Pons (tissue), 1 donor: ENCODE measurements at places on chromosomes 7 and 10.

GRCh38 chr10:53898532-53898931, 902.5 kb downstream of the PCDH15 start:
- no peak for DNase-seq

GRCh38 chr7:132855901-132856300, 226.0 kb downstream of the CHCHD3 start:
- DNase-seq = no peak

- DNase-seq = no peak
Measured at GRCh38 chr7:106568680-106569499, 92.1 kb downstream of the CCDC71L start.

DNA sequence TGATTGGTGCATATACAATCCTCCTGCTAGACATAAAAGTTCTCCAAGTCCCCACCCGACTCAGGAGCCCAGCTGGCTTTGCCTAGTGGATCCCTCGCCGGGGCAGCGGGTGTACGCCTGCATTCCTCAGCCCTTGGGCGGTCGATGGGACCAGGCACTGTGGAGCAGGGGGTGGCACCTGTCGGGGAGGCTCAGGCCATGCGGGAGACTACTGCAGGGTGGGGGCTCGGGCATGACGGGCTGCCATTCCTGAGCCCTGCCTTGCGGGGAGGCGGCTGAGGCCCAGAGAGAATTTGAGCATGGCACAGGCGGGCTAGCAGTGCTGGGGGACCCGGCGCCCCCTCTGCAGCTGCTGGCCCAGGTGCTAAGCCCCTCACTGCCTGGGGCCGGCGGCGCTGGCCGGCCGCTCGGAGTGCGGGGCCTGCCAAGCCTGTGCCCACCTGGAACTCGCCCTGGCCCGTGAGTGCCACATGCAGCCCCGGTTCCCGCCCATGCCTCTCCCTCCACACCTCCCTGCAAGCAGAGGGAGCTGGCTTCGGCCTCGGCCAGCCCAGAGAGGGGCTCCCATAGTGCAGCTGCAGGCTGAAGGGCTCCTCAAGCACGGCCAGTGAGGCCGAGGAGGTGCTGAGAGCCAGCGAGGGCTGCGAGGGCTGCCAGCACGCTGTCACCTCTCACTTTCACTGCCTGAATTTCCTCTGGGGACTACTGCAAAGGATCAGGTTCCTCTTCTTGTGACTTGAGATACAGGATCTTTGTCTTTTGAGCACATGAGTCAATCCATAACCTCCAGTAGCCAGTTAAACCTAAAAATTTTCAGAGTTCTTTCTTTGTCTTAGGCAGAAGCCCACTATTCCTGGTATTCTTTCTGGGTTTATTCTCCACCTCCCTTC, 25.1 kb upstream of the ELOVL3 start:
- DNase-seq = no peak

GRCh38 chr10:122879339-122880273, at the start of gene FAM24B:
Gene FAM24B (minus strand): TSS chr10:122879581. CDS start chr10:122850515, 29,066 bp downstream.
- DNase-seq = peak; percentile 97

- DNase-seq = no peak
Measured at GRCh38 chr7:84058311-84059076, 136.1 kb downstream of the SEMA3A start.

GRCh38 chr10:85916286-85916685, 450.3 kb downstream of the GRID1 start:
- DNase-seq = no peak

DNA sequence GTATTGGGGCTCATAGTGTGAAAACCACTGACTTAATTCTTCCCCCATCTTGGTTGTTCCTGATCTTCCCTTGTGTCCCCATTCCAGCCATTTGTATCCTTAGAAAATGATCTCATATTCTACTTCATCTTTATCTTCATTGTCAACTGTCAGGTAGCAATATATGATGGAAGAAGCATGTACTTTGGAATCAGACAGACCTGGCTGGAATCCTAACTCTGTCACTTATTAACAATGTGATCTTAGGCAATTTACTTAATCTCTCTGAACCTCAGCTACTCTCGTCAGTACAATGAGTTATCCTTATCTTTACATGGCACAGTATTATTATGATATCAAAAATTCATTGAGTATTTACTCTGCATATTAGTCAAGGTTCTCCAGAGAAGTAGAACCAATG, 10.1 kb downstream of the CFTR start:
- DNase-seq = no peak

GRCh38 chr7:119545118-119545517, 727.9 kb upstream of the KCND2 start:
- DNase-seq = no peak

- no peak for DNase-seq
Measured at GRCh38 chr10:49628599-49628998, 14.8 kb downstream of the CHAT start.

DNA sequence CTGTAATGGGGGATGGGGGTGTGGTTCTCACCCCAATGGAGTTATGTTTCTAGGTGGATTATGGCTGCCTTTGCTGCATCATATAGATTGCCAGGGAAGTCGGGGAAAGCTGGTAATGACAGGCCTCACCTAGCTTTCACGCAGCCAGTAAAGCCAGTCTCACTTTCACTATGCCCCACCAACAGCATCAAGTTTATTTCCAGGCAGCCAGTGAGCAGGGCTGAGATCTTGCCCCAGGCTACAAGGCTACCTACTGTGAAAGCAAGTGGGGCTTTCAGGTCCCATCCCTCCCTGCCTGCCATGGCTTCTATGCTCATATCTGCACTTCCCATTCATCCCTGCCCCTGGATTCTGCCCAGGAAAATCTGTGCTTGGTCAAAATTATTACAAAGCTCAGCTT, 61.7 kb upstream of the NXPH1 start:
- DNase-seq = no peak

- DNase-seq = no peak
Measured at GRCh38 chr10:34249634-34250033, 565.5 kb downstream of the PARD3 start.

DNA sequence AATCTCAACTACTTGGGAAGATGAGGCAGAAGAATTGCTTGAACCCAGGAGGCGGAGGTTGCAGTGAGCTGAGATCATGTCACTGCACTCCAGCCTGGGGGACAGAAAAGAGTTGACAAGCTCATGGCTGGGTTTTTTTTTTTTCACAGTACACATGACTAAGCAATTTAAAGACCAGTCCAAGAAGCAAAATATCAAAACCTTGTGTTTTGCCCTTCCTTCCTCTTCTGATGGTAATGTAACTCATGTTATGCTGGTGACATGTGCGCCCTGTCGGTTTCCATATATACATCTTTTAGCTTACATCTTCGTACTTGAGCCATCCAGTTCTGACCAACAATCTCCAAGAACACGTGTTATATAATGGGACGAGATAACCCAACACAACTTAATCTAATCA, 237.7 kb upstream of the PLXDC2 start:
- DNase-seq = no peak

GRCh38 chr10:62924344-62924748, 108.2 kb upstream of the EGR2 start:
- DNase-seq = no peak

DNA sequence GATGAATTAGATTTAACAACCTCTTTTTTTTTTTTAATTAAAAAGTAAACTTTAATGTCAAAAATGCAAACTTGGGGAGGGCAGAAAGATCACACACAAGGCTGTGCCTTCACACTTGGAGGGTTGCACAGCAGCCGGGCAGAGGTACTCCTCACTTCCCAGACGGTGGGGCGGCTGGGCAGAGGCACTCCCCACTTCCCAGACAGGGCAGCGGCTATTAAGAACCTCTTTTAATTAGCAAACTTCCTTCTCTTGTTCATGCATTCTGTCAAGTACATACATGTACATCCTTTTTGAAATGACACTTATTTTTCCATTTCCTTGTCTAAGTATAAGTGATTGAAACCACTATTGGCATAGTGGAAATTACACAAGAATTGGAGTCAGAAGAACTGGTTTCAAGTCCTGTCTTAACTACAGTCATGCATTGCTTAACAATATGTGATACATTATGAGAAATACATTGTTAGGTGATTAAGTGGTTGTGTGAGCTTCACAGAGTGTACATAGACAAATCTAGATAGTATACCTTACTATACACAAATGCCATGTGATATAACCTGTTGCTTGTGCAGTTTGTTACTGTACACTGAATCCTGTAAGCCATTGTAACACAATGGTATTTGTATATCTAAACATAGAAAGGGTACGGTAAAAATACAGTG, 26.5 kb downstream of the BTRC start:
- no peak for DNase-seq

DNA sequence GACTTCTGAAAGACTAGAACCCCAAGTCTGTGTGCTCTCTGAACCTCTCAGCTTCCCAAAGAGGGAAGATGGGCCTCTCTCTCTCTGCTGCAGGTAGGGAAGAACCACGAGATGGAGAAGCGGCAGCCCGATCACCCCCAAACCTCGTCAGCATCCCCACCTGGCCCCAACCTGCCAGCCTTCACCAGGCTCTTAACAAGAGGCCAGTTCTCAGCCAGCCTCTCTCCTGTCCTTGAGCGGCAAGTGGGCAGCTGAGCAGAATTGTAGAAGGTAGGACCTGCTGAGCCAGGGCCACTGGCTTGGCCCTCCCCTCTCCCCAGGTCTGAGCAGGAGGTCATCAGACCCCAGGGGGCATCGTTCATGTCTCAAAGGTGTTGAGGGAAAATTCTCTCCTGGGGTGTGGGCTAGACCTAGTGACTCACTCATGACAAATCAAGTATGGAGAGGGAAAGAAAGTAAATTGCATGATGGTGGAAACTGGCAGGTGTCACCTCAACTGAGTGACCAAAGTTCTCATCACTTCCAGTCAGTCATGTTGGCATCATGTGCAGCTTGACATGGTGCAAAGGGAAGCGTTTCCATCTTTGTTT, 92.0 kb upstream of the GPR26 start:
- DNase-seq = no peak

DNA sequence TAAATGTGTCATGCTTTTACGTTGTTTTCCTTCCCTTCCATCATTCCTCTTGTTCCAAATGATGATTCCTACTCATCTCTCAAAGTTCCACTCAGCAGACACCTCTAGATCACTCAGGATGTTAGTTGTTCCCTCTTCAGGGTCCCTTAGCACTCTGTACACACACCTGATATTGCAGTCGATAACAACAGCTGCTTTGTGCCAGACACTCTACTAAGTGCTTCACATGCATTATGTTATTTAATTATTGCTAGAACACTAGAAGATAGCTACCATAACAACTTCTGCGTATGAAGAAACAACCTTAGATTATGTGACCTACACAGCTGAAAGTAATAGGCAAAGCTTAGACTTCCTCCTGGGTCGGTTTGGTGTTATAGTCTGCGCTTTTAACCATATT, 29.6 kb downstream of the PCBD1 start:
- DNase-seq = no peak

DNA sequence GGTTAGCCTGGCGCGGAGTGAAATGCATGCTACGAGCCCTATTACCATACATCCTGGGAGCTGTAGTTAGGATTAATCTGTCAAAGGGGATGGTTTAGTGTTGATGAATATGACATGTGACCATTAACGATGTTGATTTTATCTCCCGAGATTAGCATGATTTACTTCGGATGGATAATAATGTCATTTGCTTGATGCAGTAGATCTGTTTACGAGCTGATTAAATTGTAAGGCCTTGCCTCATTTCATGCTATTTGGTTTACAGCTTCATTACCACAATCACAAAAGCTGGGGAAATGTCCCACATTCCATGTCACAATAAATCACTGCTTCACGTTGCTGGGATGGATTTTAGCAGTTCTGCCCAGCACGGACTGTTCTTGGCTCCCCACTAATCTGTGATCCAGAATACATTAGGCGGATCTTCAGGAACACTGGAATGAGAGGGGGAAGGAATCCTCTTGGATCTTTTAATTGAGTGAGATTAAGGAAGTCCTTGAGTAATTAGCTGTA, 22.3 kb downstream of the ZNF503 start:
- no peak for DNase-seq

DNA sequence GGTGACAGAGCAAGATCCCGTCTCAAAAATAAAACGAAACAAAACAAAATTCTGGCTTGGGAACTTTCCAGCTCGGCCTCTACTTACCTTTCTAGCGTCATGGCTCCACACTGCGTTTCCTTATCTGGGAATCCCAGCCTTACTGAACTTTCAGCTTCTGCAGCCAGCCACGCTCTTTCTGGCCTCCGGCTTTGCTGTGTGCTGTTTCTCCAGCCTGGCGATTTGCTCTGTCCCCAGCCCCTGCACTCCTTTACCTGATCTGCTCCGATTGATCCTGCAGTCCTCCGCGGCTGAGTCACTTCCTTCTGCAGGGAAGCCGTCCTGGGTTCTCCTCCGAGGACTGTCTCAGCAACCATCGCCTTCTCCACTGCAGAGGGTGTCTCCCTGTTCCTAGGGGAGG, 71.0 kb upstream of the FAM171A1 start:
- no peak for DNase-seq

- DNase-seq = no peak
Measured at GRCh38 chr10:98186681-98187080, 52.2 kb downstream of the R3HCC1L start.

DNA sequence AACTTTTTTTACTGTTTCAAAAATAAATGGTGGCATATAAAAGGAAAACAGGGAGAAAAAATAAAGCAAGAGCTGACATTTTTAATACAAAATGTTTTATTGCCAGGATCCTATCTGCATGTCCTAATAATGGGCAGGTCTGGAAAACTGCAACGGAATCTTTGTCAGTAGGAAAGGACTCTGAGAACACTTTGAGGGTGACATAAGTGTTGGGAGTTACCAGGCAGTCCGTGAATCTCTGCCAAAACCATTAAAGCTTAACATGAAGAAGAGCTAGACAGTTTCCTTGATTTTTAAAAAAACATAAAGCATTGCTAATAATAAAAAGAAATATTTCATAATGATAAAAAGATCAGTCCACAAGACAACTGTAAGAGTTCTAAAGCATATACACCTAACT, 80.7 kb downstream of the AGMO start:
- DNase-seq = no peak

GRCh38 chr10:30709700-30710358, 80.3 kb upstream of the LYZL2 start:
- DNase-seq = no peak

DNA sequence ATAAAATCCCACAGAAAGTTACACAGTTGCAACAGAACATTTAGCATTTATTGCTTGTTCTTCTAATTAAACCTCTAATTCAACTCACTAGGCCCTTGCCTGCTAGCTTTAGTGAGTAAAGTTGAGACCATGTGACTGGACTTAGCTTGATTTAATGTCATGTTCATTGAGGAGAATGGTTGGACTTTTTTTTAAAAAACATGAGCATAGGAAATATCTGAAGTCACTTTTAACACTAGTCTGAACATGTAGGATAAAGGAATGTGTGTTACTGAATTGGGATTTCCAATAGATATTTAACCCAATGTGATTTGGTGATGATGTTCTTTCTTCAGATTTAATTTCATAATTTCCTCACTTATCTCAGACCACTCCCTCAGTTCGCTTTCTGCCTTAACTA, 24.6 kb upstream of the GLCCI1 start:
- DNase-seq = no peak

- no peak for DNase-seq
Measured at GRCh38 chr10:99530108-99531025, 2.4 kb upstream of the NKX2-3 start.

- DNase-seq = no peak
Measured at GRCh38 chr7:95684505-95684904, 87.8 kb upstream of the DYNC1I1 start.

GRCh38 chr7:40604601-40605438, 470.0 kb downstream of the SUGCT start:
- DNase-seq = peak; percentile 74

GRCh38 chr7:140888087-140888486, 36.6 kb downstream of the BRAF start:
- DNase-seq = no peak
